Myocyte (in vitro differentiated cells): ENCODE measurements at places on chromosomes 6 and 20. TPM values are rescaled to one million over a fixed set of nuclear protein-coding genes. Genes with fewer than 3 reads are reported as not detected.

SLC32A1 gene
- not detected in 2 replicates for total RNA-seq

DNA sequence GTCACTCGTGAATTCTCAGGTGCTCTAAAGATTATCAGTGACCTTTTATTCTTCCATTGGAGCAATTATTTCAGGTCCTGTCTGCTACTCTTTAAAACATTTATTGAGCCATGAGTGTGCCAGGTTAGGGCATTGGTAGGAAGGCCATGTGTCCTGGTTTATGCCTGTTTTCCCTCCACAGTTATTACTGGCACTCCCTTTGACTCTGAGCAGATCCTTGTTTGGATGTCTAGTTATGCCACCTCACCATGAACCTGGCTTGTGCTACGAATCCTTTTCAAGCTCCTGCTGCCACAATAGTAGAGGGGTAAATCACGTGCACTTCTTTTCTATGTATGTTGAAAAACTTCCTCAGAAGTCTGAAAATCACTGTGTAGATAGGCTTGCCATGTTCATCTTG is 27.4 kb downstream of the CRYBG1 start:
- no peak for DNase-seq

DNA sequence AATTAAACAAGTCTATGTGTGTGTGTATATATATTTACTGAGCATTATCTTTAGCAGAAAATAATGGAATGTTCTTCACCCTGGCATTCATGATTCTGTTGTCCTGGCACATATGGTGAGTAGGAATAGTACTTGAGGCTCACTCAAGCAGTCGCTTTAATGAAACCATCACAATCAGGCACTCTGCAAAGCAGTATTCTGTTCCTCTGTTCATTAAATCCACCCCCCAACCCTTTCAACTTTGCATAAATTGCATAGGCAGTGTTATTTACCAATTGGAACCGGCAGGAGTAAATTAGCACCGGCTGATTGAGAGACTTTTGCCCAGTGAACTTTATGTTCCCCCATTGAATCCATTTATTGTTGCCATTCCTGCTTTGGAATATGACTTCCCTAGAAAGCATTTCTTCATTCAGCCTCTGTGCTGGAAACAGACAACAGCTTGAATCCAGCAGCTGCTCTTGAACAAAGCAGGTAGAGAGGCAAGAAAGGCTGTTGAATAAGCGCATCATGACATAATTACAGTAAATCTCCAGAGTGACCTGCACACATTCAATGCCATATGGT is 268.0 kb upstream of the RNF217 start:
- DNase-seq, result no peak

- peak; percentile 55 for DNase-seq
Observed at GRCh38 chr6:90712114-90712513, 125.2 kb upstream of the MAP3K7 start.

DNA sequence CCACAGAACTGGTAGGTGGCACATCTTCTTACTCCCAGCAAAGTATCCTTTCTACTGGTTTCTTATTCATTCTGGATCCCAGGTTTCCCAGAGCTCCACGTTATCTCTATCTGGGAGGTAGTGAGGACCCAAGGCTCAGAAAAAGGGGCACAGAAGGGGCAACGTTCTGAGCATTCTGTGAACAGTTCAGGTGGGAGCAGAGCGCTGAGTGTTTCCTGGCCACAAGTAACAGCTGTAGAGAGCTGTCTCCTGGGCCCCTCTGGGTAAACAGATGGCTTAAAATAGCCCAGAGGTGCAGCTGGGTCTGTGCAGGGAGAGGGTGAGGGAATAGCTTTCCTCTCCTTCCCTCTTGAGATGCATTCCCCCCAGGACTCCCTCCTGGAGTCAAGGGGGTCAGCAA is 2.1 kb downstream of the APOBEC2 start:
- peak; percentile 75 for DNase-seq

DNA sequence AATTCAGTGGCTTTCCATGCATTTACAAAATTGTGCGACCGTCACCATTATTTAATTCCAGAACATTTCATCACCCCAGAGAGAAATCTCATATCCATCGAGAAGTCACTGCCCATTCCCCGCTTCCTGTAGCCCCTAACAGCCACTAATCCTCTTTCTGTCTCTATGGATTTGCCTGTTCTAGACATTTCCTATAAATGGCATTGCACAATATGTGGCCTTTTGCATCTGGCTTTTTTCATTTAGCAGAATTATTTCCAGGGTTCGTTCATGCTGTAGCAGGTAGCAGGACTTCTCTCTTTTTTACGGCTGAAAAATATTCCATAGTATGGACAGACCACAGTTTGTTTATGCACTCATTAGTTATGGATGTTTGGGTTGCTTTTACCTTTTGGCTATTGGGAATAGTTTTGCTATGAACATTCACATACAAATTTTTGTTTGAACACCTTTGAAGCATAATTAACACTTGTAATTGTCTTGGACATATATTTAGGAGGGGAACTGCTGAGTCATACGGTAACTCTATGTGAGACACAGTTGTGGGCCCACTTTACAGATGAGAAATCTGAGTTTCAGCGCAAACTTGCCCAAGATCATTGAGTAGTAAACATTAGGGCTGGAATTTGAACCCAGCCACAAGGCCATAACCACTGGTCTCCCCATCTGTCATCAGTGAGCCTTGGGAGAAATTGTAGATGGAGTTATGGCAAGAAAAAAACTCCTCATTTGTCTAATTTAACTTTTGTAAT is 126.9 kb downstream of the BMP7 start:
- DNase-seq, result no peak

DNA sequence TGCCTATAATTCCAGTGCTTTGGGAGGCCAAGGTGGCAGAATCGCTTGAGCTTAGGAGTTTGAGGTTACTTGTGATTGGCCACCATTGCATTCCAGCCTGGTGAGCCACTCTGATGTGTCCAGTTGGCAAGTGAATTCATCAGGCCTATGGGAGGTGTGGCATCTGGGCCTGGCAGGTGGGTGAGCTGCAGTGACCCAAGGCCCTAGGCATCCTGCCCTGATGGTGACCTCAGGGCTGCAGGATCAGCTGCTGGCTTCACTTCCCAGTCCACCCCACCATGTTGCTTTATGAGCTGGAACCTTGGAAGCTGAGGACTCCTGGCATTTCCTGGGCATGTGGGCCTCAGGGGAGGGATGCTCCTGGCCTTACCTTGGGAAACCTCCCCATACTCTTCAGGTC is 20.5 kb downstream of the RSPH9 start:
- DNase-seq, result peak; percentile 87

MED20 gene
- total RNA-seq, result 26.4 and 27.3 TPM in 2 replicates

DNA sequence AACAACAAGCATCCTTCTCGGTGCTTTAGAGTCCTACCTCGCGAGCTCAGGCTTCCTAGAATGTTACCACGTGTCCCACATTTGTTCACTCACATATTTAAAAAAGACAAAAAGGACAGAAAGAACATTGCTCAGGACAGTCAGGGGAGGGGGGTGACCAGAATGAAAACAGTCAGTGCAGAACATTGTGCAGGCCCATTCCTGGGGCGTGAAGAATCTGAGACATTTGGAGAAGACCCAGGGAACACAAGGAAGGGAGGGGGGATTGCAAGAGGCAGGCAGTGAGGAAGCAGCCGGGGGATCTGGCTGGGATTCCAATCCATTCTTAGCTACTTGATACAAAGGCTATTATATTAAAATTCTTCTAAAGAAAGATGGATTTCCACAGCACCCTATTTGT is 270.4 kb upstream of the CITED2 start:
- DNase-seq, result peak; percentile 34

GRCh38 chr6:159080217-159080976 is 35.6 kb upstream of the TAGAP start:
- no peak for DNase-seq

DNA sequence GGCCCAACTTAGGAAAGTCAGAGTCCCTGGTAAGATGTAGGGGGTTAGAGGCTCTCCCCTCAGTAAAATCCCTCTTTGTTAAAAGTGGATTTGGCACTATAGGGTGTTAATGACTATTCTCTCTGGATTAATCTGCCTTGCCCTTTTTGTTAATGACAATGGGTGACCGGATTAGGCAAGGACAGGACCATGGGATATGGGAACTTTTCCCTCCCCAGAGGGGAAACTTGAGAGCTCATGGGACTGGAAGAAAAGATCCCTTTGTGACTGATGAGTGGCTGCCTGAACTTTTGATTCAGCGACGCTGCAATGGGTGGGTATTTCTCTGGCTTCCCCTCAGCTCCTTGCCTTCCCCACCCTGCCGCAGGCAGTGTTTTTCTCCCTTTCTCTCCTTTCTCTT is 12.2 kb upstream of the TAAR9 start:
- DNase-seq, result no peak

DNA sequence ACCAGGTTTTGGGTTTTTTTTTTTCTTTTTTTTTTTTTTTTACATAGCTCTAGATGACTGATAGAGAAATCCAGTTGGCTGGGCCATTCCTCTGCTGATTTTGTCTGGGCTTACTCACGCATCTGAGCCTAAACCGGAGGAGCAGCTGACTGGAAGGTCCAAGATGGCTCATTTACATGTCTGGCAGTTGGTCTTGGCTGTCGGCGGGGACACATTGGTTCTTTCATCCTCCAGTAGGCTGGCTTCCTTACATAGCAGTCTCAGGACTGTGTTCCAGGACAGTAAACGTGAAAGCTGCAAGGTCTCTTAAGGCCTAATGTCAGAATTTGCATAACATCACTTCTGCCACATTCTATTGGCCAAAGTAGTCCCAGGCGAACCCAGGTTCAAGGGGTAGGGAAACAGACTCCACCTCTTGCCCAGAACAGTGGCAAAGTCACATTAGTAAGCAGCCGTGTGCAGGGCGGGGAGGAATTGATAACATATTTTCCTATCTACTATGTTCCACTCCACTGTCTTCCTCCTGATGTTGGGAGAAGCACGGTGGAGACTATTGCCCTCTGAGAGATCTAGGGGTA is 87.0 kb downstream of the CDH22 start:
- peak; percentile 32 for DNase-seq

KCNK15 gene
- not detected in 2 replicates for total RNA-seq

DNA sequence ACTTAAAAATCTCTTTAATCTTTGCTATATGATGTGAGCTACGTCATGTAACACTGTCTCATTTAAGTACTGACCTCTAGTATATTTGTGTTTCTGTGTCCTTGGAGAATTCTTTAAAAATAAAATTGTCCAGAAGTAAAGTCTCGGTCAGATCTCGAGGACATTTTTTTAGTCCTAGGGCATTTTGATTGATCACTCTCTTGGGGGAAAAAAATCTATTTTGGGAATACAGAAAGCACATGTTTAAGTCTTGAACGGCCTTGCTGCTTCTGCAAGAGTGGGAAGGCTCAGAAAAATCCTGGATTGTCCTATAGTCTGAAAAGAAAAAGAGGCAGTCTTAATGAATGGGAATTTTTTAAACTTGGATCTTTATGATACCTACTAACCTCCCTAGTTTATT is 234.3 kb downstream of the UTRN start:
- DNase-seq, result no peak

GRCh38 chr20:50366270-50367103 is 143.7 kb upstream of the PTPN1 start:
- no peak for DNase-seq

EHMT2 gene
- 33.7 and 36.4 TPM in 2 replicates for total RNA-seq

- DNase-seq, result peak; percentile 85
Observed at GRCh38 chr6:149032599-149033405, 284.7 kb upstream of the TAB2 start.

GRCh38 chr6:14440940-14441781 is 323.6 kb downstream of the CD83 start:
- no peak for DNase-seq

GRCh38 chr6:121592261-121592935 is 157.0 kb downstream of the GJA1 start:
- no peak for DNase-seq

DNA sequence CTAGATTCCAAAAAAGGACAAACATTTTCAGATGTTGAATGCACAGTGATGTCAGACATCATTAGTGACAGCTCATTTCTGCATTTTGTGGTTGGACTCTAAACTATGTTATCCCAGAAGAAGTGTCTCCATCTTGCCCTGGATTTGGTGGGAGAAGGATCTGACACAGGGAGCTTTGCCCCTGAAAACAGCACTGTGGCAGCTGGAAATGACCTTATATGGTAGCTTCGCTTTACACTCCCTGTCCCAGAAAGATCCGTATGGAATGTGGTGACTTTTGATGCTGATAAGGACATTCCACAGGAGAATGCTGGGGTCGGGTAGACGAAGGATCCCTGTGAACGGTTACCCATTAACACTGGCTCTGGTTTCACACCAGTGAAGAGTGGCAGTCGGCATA is 87.2 kb upstream of the EDN1 start:
- DNase-seq, result no peak

DNA sequence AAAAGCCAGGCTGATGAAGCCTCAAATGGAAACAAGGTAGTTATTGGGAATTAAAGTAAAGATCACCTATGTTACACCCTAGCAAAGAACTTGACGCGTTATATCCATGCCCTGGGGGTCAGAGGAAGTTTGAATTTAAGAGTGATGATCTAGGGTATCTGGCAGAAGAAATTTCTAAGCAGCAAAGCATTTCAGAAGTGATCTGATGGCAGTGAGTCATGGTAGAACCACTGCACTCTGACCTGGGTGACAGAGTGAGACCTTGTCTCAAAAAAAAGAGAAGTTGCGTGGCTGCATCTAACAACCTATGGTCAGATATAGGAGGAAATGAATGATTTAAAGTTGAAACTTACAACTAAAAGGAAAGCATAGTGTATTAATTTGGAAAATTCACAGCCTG is 45.2 kb downstream of the SCP2D1 start:
- DNase-seq, result no peak

DNA sequence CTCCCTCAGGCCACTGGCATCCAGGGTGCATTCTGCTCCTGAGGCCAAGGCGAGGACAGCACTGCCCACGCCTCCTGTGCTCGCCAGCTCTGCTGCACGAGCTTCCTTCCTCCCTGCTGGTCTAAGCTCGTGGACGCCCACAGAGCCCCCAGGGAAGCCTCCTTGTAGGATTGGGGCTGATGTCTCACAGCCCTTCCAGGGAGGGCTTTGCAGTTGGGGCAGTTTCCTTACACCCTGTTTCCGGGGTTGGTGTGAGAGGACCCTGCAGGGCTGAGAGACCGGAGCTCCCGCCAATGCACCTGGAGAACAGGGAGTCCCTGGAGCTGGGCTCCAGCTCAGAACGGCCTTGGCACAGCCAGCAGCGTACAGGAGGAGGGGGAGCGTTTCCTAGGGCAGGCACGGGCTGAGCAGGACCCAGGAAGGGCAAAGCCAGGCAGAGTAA is 172.4 kb upstream of the PDE10A start:
- no peak for DNase-seq

DNA sequence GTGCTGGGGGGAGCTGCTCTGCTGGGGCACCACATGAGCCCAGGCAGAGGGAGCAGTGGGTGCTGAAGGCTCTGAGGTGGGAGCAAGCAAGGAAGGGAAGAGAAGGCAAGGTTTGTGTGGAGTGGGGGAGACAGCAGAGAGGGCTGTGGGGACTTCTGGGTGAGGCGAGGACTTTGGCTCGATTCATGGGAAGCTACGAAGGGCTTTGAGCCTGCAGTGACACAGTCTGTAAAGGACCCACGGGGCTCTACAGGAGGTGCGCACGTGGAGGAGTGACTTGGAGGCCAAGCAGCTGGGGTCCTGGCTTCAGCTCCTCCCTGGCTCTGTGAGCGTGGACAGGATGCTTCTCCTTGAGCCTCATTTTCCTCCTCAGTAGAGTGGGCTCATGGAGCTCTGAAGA is 29.1 kb upstream of the CSNK2A1 start:
- no peak for DNase-seq
